Activated naive CD4-positive, alpha-beta T cell treated with anti-CD3 and anti-CD28 coated beads, Interleukin-2, amount 50 U/mL, for 16 hours (primary cell): ENCODE measurements at places on chromosomes 5 and 9.

DNA sequence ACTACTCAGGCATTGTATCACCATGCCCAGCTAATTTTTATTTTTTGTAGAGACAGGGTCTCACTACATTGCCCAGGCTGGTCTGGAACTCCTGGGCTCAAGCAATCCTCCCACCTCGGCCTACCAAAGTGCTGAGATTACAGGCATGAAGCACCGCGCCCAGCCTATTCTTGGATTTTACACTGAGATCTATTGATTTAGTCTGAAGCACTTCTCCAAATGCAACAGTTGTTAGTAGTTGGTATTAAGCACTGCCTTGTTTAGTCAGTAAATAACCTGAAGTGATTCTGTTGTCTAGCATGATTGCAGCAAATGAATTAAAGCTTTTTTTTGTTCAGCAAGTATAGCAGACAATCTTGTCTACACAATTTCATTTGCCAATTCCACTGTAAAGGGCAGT, 8.9 kb upstream of the CCNB1 start:
- DNase-seq, result no peak

- DNase-seq, result no peak
These were observed 575.8 kb upstream of the ZNF462 start for GRCh38 chr9:106287091-106287631.

DNA sequence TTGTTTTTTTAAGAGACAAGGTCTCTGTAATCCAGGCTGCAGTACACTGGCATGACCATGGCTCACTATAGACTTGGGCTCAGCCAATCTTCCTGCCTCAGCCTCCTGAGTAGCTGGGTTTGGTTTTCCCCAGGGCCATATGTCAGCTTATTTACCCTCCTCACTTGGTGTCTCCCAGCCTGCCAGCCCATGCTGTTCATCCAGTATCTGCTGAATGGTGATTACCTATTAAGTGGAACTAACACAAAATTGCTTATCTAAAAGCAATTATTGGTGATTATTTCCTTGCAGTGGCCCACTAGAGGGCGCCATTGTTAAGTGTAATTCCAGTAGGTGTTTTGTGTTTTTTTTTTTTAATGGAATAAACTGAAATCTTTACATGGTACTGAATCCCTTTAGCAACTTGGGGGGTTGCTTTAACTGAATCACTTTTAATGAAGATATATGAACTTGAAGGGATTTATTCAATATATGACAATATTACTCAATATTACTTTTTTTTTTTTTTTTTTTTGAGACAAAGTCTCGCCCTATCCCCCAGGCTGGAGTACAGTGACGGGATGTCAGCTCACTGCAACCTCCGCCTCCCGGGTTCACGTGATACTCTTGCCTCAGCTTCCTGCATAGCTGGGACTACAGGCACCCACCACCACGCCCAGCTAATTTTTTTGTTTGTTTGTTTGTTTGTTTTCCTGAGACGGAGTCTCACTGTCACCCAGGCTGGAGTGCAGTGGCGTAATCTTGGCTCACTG, 13.8 kb downstream of the EXOSC2 start:
- DNase-seq, result peak; percentile 73

DNA sequence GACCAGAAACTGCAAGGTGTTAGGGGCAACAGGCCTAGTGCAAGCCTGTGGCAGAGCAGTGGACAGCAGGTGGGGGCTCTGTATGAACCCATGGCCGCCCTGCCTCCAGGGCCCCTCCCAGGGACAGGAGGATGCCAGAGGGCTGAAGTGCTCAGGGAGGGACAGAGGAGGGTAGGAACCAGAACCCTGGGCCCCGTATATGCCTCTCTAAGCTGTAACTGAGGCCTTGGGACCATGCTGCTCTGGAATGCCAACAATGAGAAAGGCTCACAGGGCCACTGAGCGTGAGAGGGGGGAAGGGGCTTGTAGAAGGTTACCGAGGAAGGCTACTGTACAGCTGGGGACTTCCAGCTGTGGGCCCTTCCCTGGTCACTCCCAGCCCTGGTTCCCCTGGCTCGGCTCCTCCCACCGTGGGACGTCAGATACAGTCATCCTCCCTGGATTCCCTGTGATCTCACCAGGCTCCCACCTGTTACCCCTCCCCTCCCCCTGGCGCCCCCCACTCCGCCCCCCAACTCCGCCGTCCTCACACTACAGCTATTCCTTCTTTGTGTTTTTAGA, 21.1 kb downstream of the AQP7 start:
- DNase-seq, result no peak

DNA sequence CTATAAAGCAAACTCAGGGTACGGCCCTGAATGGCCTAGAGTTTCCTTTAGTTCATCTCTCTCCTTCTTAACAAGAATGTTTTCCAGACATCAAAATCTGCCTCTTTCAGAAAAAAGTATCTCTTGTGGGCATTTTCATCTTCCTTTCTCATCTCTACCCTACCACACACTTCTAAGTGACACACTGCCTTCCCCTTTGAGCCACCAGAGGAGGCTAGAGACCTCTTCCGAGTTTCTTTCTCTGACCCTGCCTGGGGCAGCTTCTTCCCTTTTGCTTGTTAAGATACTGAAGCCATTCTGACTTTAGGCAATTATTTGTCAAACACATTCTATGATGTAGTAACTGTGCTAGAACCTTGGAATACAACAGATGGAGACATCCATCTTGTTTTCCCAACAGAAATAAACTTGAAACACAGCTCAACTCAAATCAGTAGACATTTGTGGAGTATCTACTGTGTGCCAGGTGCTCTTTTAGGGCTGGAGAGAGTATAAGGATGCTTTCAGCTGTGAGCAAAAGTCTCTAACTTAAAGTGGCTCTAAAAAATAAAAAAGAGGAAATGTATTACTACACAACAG, 8.6 kb upstream of the SV2C start:
- DNase-seq, result peak; percentile 12
